IPS DF 19.7 (cell line): ENCODE measurements at places on chromosomes 3 and 15.

DNA sequence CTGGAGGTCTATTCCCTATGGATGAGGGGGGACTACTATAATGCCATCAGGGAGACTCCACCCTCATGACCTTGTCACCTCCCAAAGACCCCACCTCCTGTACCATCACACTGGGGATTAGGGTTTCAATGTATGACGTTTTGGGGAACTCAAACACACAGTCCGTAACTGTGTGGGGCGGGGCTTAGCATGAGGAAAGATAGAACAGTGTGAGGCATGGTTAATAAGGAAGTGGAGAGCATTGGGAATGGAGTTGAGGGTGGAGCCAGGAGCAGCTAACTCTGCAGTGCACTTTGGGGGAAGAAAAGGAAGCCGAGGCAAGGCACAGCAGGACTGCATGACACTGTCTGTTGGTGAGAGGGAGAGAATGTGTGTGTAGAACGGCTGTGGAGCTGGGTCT lies 90.9 kb upstream of the AGBL1 start:
- DNase-seq: no peak

DNA sequence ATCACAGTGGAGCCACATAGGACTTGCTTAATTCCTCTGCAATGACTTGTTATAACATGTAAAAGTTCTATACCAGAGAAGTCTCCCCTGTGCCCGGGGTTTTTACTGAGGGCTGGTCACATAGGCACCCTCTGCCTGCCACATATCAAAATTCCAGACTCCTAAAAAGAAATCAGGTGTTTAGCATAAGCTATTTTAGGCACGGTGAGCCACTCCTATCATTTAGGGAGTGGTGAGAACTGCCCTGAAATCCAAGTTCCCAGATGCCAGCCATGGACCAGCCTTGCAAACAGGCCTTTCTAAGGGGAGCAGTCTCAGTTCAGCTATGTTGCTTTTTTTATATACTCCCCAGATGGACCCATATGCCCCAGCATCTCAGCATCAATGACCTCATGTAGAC lies 130.3 kb downstream of the THSD4 start:
- no peak for DNase-seq

DNA sequence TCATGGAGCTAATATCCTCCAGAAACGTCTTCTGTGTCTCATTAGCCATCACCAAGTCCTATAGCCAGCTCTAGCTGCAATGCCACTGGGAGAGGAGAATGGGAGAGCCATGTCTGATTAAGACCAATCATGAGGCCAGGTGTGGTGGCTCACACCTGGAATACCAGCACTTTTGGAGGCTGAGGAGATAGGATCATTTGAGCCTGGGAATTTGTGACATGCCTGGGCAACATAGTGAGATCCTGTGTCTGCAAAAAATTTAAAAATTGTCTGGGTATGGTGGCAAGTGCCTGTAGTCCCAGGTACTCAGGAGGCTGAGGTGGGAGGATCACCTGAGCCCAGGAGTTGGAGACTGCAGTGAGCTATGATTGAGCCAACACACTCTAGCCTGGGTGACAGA lies 13.1 kb downstream of the MGLL start:
- DNase-seq: no peak

- no peak for DNase-seq
Measured at GRCh38 chr3:42721690-42722089, 19.1 kb upstream of the HHATL start.

DNA sequence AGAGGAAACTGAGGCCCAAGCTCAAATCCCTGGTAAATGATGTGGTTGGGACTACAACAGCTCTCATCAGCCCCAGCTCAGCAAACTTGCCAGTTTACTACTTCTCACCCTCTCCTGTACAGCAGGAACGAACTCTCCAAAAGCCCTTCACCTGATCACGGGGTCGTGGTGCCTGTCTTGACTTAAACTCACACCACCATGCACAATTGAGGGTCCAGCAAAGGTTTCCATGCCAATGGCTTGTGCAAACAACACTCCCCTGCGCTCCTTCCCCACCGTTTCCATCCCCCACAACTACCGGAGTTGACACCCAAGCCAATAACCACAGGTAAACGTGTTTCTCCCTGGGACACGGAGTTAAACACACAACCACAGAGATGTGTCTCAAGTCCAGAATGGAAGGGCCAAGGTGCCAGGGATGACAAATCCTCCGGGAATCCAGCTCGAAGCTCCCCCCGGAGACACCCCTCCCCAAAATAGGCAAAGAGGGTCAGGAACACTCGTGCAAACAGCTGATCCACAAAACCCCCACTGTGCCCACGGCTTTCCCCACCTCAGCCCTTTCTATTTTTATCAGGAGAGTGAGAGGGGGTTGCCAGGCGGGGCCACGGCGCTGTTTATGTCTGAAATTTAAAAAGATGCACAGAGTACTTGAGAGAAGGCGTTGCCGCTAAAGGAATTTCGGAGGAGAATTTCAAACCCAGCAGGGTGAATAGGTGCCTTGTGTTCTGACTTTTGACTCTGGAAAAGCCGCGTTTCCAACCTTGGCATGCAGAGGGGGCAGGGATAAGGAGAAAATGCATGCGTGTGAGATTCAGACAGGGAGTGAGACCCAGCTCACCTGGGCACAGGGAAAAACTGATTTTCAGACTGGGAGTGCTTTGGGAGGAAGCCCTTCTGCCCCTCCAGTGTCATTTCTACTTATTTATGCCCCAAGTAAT lies 10.6 kb upstream of the ACAN start:
- no peak for DNase-seq

- no peak for DNase-seq
Measured at GRCh38 chr3:58223855-58224254, 13.1 kb upstream of the DNASE1L3 start.

GRCh38 chr3:10845839-10846656 lies 30.0 kb downstream of the SLC6A11 start:
- no peak for DNase-seq

DNA sequence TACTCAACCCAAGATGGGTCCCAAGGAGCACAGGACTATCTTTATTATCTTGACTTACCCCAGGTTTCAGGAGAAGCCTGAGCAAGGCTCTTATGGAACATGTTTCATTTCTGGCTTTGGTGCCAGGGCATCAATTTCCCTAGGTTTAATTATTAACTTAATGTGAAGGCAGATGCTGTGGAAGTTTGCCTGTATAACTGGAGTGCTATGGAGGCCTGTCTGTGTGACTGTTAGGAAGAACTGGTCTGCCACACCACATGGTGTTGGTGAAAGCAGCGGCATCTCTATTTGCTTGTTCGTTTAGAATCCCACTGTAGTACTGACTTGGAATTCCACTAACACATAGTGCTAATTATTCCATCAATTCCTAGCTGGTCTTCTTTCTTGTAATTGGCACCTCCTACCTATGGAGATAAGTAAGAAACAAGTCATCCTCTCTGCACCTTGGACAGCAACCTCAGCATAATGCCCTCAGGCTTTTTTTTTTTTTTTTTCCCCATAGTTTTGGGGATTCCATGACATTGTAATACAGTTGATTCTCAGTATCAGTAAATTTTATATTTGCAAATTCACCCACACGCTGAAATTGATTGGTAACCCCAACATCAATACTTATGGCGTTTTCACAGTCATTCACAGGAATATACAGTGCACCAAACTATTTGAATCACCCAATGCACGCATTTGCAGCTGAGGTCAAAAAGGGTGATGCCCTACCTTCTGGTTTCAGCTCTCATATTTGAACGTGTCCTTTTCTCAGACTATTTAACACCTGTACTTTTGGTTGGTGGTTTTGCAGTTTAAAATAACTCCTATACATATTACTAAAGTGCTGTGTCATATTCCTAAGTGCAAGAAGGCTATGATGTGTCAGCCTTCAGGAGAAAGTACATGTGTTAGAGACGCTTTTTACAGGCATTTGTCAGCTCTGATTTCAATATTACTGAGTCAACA lies 772.8 kb upstream of the LMCD1 start:
- DNase-seq: no peak

DNA sequence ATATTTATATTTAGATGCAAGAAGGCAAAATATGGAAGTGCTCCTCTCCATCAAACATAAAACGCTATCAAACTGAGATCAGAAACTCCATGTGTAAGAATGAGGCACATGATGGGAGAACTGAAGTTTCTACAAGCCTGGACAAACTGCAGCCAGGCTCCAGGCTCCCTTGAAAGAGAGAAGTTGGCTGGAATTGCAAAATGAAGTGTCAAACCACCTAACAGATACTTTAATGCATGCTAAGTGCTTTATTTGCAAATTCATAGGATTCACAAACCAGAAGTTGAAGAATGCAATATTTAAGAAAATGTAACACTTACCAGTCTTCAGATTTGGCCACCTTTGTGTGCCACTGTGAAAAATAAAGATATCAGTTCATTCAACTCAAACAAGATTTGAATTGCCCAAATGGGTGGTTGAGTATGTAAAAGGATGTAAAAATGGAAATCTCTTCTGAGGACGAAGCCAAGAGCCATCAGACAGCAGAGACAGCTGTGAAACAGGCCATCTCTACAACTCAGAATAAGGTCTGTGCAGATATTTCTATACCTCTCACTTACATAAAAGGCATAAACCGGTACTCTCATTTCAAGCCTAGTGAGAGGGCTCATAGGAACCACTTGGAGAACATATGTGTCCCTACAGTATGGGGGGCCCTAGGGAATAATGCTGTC lies 87.0 kb downstream of the DPPA2 start:
- DNase-seq: no peak

GRCh38 chr3:70546679-70547078 lies 234.2 kb upstream of the MDFIC2 start:
- DNase-seq: no peak
